ENCODE measurements at places on chromosomes 1 and 21. TPM values are rescaled to one million over a fixed set of nuclear protein-coding genes. Genes with fewer than 3 reads are reported as not detected.

The SLC22A15 gene
- 5.6 TPM for total RNA-seq

GRCh38 chr1:206960676-206961386 lies 9.4 kb downstream of the FCAMR start:
- H3K27ac ChIP-seq = no peak overlapping the region
- DNase-seq = no peak
- peaks cover 20% of the 10 kb centered on the region for H3K4me1 ChIP-seq
- H3K27me3 ChIP-seq = no peaks in the 10 kb centered on the region
- no peak overlapping the region for H3K4me3 ChIP-seq

GRCh38 chr1:41539418-41539805 lies 54.9 kb upstream of the EDN2 start:
- no peak overlapping the region for H3K4me3 ChIP-seq
- DNase-seq = no peak
- H3K27me3 ChIP-seq = no peaks in the 10 kb centered on the region
- peaks cover 7% of the 10 kb centered on the region for H3K36me3 ChIP-seq
- no peak overlapping the region for H3K27ac ChIP-seq

- H3K4me3 ChIP-seq = no peak overlapping the region
- H3K27ac ChIP-seq = no peak overlapping the region
- no peak for DNase-seq
- H3K4me1 ChIP-seq = peaks cover 12% of the 10 kb centered on the region
- H3K27me3 ChIP-seq = no peaks in the 10 kb centered on the region
Observed at GRCh38 chr1:33363470-33363861, 42.6 kb upstream of the A3GALT2 start.

Measured in natural killer cell treated with Interleukin-12 subunit alpha and Interleukin-12 subunit beta and Interleukin-15 and Interleukin-18, amount 100 ng/mL, for 72 hours (primary cell).